Coronary artery (tissue), 2 donors: ENCODE measurements at places on chromosomes 2 and 18.

GRCh38 chr2:235333076-235333475 is 160.8 kb upstream of the AGAP1 start:
- no peak for DNase-seq

GRCh38 chr2:37671816-37672103 is 318 bp upstream of the CDC42EP3 start:
- DNase-seq = no peak

GRCh38 chr2:32627441-32627813 is 423 bp upstream of the TTC27 start:
- DNase-seq = peak; percentile 78

DNA sequence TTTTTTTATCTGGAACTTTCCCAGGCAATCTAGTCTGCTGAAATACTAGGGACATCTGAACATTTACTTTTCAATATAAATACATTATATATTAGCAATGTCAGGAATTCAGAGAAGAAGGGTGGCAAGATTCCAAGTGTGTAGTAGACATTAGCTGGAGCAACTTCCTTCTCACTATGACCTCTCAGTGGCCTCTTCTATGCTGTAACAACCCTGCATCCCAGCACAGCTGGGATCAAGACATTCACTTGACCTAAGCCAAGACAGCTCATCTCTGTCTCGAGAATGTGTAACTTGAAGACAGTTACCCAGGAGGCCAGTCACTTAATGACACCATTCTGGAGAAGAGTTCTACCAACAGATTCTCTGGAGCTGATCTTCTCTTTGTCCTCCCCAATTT is 61.7 kb upstream of the RALBP1 start:
- DNase-seq = no peak

DNA sequence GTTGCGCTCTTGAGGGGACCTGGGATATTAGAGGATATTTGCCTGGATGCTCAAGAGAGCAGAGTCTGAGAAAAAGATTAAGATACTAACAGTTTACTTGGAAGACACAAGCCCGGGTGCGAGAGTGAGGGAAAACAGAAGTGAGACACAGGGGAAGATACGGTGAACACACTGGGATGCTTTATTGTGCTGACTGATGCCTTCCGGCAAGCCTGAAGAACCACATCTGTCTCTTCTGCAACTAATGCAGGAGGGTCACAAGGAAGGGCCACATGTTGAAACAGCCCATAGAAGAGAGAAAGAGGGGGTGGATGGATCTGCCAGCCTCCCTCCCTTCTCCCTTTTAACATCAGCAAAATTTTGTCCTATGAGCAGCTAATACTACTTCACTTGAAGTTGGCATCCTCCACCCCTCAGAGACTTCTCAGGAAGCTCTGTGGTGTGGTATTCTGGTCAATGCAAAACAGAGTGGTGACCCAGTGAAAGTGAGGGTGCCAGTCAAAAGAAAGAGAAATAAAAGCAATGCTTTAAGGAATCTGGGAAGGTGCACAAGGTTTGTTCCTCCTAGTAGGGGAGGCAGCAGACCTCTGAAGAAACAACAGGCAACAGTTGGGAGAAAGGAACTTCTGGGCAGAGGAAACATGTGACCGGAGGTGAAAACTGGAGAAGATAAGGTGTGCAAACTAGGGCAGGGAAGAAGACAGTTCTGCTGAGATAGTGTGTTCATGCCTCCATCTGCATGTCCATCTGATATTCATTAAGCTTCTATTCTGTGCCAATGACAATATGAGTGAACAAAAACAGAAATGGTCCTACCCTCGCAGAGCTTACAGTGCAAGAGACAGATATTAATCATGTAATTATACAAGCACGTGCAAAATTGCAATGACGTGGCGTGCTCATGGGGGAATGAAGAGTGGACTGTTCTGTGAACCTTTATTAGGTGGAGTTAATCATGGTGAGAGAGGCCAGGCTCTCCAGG is 107.1 kb downstream of the LYPD6B start:
- DNase-seq = no peak

DNA sequence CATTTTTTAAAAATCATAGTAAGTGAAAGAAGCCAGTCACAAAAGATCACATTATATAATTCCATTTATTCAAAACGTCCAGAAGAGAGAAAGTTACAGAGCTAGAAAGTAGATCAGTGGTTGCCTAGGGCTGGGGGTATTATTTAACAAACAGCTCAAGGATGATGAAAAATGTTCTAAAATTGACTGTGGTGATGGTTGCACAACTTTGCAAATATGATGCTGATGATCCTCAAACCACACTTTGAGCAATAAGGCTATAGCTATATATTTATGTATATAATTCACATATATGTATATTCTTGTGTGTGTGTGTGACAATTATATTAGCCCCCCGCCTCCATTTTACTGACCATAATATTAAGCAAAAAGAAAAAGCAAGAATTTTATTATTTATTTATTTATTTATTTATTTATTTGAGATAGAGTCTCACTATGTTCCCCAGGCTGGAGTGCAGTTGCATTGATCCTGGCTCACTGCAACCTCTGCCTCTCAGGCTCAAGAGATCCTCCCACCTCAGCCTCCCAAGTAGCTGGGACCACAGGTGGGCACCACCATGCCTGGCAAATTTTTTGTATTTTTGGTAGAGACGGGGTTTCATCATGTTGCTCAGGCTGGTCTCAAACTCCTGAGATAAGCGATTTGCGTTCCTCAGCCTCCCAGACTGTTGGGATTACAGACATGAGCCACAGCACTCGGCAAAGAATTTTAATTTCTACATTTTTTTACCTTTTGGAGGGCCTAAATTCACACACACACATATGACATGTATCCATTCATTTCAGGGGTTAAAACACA is 1.9 kb downstream of the WDR12 start:
- DNase-seq = no peak

GRCh38 chr18:6561016-6561415 is 146.3 kb upstream of the L3MBTL4 start:
- DNase-seq = no peak

GRCh38 chr2:32863803-32864202 is 83.0 kb upstream of the LTBP1 start:
- DNase-seq = no peak

DNA sequence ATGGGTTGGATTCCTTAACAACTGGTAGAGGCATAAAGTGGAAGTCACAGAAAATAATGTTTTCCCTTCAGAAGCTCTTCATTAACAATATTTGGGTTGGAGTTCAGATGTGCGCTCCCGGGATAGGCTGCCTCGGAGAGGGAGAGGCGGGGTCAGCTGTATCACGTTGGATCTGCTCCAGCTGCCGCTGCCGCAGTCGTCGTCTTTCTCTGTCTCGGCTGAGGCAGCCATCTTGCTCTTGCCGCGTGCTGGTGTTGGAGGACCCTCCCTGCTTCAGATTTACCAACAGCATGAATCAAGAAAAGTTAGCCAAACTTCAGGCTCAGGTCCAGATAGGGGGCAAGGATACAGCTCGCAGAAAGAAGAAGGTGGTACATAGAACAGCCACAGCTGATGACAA is 35.1 kb downstream of the TANC1 start:
- no peak for DNase-seq

DNA sequence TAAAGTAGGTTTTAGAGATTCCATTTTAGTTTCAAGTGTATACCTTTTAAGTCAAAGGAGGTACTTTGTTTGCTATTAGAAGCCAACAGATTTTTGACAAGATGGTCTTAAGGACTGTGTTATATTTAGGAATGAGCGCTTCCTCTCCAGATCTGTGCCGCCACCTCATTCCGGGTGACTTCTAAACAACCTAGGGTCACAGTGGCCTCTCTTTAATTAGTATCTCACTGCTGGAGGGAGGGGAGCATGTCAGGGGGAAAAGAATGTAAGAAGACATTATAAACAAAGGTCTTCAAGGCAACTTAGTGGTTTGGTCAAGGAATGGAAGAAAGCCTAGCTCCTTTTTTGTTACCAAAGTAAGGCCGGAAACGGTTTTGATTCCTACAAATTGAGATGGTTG is 67.0 kb downstream of the RBMS1 start:
- no peak for DNase-seq

DNA sequence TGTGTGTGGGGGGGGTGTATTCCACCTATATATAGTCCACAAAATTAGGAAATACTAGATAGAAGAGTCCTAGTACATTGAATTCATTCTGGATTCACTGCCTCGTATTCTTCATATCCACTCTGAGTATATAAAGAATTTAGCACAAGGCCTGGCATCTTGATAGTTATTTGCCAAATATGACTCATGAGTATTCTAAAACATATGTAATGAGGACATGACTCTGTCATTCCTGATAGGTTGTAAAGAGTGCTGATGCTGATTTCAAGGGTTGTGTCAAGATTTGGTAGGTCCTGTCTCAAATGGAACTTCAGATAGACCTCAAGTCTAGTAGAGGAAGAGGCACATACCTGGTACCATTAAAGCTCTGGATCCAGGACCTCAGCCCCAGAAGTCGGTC is 173.4 kb upstream of the BOD1L2 start:
- DNase-seq = no peak

- DNase-seq = no peak
These were observed 68.5 kb downstream of the TMEM18 start for GRCh38 chr2:608711-609110.

GRCh38 chr2:28318462-28319117 is 74.1 kb upstream of the FOSL2 start:
- no peak for DNase-seq

DNA sequence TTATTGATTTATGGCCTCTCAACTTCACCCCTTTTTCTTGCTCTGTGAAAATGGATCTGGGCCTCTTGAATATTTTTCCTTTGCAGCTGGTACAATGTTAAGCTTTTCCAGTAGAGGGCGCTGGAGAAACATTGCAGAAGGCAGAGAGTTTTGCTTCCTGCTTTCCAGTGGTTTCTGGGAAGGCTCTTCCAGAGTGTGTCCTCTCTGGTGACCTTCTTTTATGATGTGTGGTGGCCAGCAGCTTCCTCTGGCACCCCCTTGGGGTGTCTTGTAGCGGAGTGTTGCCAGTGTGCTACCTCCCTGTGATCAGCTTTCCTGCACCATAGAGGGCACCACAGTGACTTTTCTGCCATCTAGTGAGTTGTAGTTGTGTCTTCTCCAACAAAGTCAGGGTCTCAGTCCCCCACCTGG is 25.4 kb upstream of the MGAT5 start:
- DNase-seq = no peak

DNA sequence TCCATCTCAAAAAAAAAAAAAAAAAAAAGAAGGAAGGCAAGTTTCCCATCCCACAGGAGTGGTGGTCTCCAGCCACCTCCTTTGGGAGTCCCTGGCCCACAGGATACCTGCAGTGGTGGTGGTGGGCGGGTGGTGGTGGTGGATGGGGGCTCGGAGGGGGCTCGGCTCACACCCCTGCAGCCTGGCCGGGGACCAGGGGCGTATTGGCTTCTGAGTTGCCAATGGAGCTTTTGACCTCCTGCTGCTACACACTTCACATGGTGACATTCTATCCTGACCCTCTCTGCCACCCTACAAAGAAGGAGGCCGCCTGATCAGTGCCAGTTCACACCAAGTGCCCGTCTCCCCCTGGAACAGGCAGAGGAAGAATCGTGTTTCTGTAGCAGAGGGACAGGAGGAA is 119.6 kb downstream of the NFATC1 start:
- peak; percentile 61 for DNase-seq

DNA sequence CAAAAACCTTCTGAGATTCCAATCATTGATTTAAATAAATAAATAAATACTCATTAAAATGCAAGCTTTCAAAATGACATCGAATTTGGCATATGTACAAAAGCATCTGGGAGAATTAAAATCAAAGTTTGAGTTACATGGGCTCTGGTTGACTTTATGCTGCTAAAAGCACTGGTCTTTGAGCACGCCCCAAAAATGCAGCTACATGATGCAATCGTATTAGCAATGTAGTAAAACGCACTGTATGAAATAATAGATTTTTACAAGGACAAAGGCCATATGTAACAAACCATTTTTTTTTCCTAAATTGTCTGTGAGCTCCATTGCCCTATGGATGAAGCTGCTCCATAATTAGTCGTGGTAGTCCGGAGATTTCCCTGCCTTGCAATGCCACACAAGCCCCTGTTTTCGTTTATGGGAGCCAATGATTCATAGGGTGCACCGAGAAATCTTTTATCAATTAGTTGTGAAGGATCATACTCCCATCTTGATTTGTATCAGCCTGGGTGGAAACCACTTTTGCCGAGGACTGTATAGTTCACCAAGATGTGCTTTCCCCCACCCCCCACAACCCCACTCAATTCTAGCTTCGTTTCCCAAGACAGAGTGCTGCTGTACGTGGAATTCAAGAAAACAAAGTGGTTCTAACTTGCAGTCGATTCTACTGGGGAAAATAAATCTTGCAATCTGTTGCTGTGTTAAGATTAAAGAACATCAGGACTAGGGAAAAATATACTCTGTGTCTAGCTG is 268.4 kb downstream of the IRS1 start:
- DNase-seq = no peak

- DNase-seq = no peak
These were observed 93.7 kb upstream of the SRD5A2 start for GRCh38 chr2:31674446-31674845.

DNA sequence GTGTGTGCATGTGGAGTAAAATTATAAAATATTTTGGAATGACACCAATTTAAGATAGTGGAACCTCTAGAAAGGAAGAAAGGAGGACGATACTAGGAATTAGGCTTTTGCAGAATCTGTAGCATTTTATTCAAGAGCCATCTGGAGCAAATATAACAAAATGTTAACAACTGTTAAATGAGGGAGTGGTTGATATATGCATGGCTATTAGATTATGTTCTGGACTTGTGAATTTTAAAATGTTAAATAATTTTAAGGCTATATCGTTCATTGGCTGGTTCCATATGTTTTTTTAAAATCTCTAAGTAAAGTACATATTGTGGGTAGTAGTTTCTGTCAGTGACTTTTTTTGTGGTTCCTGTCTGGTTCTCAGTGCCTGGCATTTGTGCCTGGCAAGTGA is 123.2 kb downstream of the PKP4 start:
- no peak for DNase-seq

DNA sequence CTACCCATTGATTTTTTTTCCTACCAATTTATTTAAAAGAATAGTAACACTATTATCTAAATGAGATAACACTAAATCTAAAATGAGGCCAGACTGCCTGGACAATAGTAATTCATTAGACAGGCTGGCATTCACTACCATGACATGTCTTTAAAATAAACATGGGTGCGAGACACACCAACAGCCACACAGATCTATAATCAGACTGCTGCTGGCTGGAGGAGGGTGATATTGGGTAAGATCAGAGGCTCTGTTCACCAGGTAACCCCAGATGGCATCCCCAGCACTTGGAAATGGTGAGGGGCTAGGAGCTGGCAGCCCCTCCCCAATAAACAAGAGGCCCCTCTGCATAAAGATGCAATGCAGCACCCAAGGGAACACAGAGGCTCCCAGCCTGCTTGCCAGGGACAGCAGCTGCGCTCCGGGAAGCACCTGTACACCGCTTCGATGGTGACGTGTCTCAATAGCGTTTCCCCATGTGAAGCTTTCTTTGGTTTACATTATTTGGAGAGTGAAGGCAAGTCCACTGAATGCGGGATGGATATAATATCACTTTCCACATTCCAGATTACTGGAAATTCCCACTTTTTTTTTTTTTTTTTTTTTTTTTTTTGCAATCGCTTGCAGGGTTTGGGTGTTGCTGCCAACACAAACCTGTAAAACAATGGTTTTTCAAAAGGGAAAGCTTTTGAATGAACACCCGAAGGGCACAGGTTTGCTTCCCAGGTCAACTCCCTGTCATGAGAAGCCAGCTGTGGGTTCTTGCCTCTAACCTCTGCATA is 159.0 kb downstream of the ZNF516 start:
- DNase-seq = no peak
